ENCODE measurements at places on chromosomes 5 and 9. TPM values are rescaled to one million over a fixed set of nuclear protein-coding genes. Genes with fewer than 3 reads are reported as not detected.

ZNF658 gene
- 10.7 TPM for total RNA-seq

LCN1 gene
- not detected for total RNA-seq

ZNF879 gene
- 7.9 TPM for total RNA-seq

SLIT3 gene
- 62.2 TPM for total RNA-seq

SPAG8 gene
- total RNA-seq: not detected

CER1 gene
- total RNA-seq: not detected

RNF208 gene
- total RNA-seq: 3.7 TPM

DNA sequence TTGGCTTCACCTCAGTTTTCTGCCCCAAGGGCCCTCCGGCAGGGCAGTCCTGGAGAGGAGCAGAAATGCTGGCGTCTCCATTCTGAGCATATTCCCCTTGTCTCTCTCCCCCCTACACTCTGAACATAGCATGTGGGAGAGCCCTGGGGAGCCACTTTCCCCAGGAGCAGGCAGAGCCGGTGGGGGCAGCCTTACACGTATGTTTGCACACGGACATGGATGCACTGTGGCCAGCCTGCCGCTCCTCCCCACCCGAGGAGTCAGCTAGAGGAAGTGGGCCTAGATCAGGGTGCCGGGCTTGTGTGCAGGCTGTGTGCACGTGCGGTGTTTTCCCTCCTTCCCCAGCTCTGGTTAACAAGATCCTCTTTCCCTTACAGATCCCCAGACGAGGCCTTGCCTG is 25.4 kb upstream of the POMT1 start:
- DNase-seq: no peak

DNA sequence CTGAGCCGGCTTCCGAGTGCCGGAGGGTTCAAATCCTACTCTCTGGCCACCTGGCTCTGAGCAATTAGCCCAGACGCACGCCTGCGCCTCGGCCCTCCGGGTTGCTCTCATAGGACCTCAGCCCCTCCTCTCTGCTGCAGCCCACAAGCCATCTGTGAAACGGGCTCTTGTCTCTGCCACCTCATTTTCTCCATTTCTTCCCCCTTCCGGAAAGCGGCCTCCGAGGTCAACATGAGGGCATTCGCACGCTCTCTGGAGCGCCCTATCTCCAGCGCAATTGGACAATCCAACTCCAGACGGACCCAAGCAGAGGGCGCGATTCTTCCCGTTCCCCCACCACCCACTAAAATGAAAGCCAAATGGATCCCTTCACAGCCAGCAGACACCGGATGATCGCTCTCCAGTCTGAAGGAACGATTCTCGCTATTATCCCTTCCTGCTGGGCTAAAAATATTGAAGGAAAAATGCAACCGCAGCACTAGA is 41.5 kb downstream of the VAV2 start:
- no peak for DNase-seq

DNA sequence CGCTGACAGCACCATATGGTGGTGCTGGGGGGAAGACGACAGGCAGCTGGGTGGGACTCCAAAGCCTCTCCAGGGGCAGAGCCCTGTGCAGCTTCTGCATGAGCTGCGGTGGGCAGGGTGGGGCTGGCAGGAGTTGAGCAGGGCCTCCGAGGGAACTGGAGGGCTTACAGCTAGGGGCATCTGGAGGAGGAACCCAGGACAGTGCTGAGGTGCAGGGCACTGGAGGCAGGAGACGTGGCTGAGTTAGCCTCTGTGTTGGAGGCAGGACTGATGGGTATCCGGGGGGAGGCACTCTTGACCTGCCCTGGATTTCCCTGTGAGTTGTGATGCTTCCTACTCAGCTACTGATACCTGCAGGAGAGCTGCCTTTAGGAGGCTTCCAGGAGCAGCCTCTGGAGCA is 45.0 kb downstream of the TENT4A start:
- DNase-seq: no peak

DNA sequence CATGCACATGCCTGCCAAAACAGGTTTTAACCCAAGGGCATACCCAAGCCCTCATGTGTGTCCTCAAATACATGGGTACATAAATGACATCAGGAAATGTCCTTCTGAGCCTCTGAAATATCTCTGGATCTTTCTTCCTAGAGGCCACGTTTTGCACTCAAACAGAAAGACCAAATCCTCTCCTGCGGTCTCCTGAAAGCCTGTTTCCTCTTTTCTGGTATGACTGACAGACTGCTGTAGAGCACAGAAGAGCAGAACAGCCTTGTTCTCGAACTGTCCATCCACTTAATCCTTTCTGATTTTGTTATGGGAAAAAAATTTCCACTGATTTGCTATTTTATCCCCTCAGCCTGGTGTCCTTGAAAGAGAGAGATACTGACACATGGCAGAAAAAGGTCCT is 107.2 kb downstream of the ASTN2 start:
- no peak for DNase-seq

GRCh38 chr5:6446042-6446441 is 2.6 kb upstream of the UBE2QL1 start:
- DNase-seq: no peak

DNA sequence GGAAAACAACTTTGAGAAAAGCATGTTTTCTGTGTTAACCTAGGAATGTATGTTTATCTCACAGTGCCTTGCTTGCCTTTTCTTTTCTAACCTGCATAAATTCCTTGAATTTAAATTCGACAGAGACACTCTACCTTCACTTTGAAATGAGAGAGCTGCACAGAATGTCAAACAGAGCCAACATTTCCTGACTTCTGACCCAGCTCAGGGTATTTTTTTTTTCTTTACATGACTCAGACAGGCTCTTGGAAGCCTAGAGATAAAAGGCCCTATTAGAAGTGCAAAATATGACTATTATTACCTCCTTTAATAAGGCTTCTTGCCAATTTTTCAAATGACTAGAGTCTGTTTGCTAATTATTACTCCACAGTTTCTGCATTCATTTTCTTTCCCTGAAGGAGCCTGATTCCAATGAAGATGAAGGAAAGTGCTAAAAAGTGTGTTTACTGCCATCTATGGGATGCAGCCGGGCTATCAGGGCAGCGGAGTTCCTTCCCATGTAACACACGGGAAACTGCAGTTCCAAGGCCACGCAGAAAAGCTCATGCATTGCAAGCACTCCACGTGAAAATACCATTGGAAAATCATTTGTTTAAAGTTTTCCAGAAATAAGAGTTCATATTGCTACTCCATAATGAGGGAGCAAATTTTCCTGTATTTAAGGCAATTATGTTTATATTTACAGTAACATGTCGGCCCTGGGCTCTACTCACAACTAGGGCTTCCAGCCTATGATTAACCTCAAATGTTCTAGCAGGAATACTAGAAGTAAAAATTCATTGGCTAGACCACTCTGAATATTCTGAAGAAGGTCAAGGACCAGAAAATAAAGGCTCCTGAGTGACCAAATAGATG is 485.6 kb downstream of the ZSWIM6 start:
- DNase-seq: no peak

DNA sequence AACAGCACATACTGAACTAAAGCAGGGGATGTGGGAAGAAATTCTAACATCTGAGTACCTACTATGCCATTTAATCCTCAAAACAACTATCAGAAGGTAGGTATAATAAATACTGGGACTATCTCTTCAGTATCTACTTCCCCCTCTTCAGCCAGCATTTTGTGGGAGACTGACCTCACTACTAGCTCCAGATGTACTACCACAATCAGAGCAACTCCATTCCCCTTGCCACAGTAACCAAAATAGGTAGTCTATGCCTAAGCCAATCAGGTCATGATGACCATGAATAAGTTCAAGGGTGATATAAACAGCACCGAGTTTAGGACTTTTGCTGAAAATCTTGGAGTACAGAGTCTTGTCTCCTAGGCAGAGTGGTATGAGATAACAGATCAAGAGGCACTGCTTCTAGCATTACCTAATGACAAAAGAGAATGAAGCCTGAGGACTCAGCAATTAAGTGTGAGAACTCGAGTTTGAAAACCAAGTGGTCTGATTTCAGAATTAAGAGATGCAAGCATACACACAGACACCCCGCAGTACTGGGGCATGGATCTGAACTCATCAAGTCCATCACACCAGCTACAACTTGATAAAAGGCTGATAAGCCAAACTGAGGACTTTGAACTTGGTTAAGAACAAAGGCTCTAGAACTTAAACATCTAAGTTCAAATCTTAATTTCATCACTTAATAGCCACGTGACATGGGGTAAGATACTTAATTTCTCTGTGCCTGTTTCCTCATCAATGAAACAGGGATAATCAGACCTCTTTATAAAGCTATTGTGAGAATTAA is 9.7 kb downstream of the FNIP1 start:
- DNase-seq: no peak

GRCh38 chr5:158737536-158738027 is 362.1 kb downstream of the EBF1 start:
- no peak for DNase-seq

- DNase-seq: no peak
Observed at GRCh38 chr5:123294544-123294943, 128.7 kb downstream of the CEP120 start.

GRCh38 chr5:174045470-174046025 is at the start of gene NSG2:
Gene NSG2 (plus strand): TSS chr5:174045706. CDS start chr5:174046756, 1,050 bp downstream.
- DNase-seq: peak; percentile 19

DNA sequence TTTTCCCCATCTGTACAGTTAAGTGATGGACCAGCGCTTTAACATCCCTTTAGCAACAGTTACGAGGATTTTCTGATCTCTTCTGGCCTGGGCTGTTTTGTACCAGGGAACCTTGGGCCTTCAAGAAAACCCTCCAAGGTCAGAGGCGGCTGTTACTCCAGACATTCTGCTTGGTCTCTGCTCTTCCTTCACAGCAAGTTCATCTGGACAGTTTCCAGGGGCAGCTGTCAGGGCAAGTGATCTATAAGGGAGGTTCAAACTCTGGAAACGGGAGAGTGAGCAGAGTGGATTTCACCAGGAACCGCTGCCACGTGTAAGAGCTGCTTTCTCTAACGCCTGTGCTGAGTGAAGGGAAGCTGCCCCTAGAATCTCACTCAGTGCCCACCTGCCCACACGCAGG is 36.7 kb downstream of the ZNF618 start:
- DNase-seq: no peak

DNA sequence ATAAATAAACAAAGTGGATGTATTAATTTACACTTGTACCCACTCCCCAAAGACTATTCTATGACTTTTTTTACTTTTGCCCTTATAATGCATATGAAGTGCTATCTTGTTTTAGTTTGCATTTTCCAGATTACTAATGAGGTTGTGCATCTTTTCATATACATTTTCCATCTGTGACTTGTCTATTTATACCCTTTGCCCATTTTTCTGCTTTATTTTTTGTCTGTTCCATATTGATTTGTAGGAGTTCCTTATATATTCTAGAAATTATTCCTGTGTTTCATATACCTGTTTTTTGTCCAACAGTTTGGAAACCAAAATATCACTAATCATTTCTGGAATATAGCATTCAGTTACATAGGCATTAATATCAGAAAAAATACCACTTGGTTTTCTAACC is 54.0 kb upstream of the SLC30A5 start:
- DNase-seq: no peak

GRCh38 chr9:138022121-138022741 is 144.6 kb downstream of the CACNA1B start:
- no peak for DNase-seq

GRCh38 chr5:172050080-172050479 is 43.6 kb upstream of the FBXW11 start:
- no peak for DNase-seq

DNA sequence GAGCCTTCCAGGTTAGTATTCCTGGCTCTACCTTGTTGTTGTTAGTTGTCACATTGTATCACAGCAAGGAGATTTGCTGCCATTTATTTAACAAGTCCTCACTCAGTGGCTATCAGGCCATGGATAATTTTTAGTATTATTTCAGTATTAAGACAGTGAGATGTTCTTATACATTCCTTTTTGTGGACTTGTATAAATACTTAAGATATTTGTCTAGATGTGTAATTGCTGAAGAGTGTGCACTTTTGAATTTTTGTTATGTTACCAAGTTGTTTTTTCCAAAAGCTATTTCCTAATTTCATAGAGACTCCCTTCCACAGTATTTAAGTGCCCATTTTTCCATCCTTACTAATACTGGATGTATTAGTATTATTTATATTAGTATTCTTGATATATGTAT is 22.0 kb downstream of the SLC36A1 start:
- DNase-seq: no peak

- no peak for DNase-seq
Observed at GRCh38 chr5:168482361-168482760, 3.9 kb upstream of the RARS1 start.

- peak; percentile 51 for DNase-seq
Observed at GRCh38 chr5:170434966-170435605, 45.9 kb upstream of the KCNMB1 start.

DNA sequence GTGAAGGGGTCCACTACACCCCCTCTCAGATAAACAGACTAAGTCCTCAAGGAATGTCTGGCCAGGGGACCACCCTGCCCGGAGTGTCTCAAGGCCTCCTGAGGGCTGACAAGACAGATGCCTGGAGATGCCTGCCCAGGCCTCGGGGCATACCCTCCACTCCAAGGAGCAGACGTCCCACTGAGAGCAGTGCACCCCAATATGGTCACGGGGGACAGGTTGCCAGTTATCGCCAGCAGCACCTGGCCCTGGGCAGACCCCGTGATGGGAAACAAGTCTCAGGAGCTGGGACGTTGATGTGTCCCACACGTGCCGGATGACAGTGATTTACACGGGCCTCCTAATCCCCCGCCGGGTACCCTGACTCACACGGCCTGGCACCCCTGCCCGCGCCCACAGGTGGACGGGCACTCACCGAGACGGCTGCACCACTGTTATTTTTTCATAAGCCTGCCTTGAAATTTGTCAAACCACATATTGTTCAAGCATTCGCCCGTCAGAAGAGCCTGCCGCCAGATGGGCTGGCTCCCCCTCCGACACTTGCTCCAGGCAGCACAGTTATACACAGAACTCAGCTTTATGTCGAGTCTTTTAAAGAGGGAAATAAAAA is 43.9 kb downstream of the BARX1 start:
- DNase-seq: no peak

GRCh38 chr9:130886981-130887380 is 9.6 kb downstream of the QRFP start:
- no peak for DNase-seq

- peak; percentile 20 for DNase-seq
Observed at GRCh38 chr9:127523312-127523851, 72.1 kb downstream of the LRSAM1 start.

DNA sequence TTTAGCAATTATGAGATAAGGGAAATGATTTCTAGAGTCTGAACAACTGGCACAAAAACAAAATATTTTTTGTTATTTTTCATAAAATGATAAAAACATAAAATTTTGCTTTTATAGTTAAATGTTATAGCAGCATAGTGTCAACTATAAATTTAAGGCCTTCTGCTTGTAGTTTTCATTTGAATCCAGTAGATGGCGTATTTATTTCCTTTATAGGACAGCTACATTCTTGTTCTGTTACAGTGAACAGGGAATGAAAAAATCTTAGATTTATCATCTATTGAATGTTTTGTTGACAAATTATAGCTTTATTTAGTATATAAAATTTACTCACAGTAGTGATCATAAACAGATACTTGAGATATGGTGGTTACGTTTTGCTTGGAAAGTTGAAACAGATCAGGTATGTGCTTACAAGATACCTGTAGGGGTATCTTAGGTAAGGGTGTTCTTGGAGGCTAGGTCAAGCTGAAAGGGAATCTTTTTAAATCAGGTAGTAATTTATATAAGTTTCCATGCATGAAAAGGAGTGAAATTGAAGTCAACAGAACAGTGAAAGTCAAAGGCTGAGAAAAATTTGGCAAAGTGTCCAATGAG is 239.3 kb upstream of the GRIN3A start:
- no peak for DNase-seq
